ENCODE measurements at places on chromosomes 7 and 10.

DNA sequence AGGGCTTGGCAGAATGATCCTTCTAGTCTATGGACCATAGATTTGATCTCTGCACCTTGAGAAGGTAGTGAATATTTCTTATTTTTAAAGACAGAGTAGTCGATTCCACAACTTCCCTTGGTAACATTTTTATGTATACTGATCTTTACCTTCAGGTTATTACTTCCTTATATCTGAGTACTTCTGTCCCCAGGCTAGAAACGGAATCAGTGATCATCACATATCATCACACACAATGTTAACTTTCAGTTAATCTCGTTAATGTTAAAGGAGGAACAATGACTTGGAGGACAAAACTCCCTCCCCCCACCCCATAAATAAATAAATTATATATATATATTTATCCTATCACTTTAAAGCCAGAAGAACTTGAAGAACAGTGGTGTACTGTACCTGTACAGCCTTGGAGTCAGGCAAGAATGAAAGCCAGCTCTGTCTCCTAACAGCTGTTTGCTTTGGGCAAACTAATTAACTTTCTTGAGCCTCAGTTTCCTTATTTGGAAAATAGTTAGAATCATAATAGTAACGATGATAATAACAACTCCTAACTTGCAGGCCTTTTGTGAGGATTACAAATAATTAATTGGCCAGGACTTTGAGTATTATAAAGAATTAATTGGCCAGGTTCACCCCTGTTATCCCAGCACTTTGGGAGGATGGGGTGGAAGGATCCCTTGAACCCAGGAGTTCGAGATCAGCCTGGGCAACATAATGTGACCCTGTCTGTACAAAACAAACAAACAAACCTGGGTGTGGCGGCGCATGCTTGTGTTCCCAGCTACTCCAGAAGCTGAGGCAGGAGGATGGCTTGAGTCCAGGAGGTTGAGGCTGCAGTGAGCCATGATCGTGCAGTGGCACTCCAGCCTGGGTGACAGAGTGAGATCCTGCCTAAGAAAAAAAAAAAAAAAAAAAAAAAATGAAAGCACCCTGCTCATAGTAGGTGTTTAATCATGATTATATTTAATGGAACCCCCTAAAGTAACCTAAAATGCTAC, 63.5 kb downstream of the SAMD9 start:
- DNase-seq, result no peak

DNA sequence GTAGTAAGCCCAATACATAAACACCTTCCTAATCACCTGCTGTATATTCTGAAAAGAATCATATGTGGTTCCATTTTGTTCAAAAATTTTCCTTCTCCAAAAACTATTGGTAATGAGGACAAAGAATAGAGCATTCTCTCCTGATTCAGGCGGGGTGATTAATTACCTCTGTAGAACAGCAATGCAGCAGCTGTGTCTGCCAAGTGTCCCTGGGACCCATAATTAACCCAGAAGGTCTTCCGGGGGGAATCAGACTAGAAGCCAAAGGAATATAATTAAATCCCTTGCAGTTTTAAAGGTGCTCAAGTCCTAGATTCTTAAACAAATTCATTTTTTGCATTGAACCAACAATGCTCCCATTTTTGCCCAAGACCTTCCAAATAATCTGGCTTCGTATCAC, 60.3 kb upstream of the ABLIM1 start:
- no peak for DNase-seq

DNA sequence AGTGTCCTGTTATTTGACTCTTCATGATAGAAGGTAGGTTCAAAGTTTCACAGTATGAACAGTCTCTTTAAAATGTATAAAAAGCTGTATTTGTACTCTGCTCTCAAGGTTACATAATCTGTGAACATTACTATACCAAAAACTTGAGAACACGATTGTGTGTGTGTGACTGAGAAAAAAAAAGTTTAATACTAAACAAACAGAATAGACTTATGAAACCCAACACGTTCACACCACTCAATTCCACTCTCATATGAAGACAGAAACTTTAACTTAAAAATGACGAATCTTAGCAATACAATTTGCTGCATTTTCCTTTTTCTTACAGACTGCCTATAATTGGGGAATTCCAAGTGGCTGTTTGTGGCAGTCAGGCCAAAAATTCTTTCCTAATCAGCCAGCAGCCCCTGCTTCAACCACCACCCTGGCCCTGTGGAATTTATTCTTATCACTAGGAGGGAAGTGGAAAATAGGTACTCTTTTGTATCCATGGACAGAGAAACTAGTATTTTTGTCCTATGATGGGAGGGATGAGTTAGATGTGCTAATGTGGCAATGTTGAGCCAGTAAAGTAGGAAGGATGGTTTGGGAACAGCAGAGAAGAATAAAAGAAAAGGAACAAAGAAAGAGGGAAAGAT, 42.8 kb downstream of the MINDY3 start:
- DNase-seq, result no peak

DNA sequence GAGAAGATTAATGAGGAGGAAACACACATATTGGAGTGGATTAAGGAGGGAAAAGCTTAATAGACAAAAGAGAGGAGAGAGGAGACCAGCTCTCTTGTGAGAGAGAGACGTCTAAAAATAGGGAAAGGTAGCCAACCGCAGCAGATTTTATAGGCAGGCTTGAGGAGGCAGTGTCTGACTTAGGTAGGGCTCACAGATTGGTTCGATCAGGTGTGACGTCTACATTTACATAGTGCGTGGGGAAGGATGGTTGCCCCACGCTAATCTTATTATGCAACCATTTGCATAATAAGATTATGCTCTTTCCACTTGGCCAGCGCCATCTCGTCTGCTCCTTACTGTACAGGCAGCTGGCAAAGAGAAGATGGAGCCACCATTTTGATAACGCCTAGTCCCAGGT, 122.0 kb downstream of the MARCHF5 start:
- no peak for DNase-seq

DNA sequence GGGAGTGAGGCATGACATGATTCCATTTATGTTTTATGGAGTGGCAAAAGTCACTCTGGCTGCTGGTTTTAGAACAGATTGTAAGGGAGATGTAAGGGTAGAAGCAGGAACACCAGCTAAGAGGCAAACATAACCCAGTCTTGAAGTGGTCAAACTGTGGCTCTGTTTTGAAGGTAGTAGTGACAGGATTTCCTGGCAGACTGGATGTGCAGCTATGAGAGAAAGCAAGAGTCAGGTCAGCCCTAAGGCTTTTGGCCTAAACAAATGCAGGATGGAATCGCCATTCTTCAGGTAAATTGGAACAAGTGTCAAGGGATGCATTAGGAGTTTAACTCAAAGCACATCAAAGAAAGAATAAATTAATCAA, 175.3 kb upstream of the AGR3 start:
- DNase-seq, result no peak

Measured in Jurkat, Clone E6-1 (cell line).